ENCODE measurements at places on chromosomes 12 and 14.

GRCh38 chr12:116366824-116367223 lies 89.3 kb upstream of the MED13L start:
- DNase-seq: no peak

DNA sequence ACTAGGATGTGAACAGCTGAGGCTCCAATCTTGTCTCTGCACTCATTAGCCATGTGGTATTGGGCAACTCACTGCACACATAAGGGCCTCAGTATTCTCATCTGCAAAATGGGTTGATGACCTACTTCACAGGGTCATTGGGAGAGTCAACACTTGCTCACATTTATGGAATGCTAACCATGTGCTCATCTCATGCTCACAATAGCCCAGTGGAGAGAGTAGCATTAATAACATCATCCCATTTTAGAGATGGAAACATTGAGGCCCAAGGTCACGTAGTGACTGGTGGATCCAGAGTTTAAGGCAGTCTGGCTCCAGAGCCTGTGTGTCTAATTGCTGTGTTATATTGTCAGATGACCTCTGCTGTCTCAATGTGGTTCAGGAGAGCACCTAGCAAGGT lies 270.2 kb upstream of the SRRM4 start:
- no peak for DNase-seq

DNA sequence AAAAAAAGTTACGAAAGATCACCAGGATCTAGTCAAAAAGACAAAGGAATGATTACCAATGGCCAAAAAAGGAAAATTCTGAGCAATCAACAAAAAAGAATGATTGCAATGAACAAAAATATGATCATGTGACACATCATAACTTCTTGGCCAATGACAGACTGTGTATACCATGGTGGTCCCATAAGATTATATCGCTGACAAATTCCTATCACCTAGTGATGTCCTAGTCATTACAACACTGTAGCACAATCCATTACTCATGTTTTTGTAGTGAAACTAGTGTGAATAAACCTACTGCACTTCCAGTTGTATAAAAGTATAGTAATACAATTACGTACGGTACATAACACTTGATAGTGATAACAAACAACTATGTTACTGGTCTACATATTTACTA lies 12.3 kb downstream of the SEL1L start:
- DNase-seq: no peak

GRCh38 chr12:24480766-24481449 lies 468.0 kb downstream of the BCAT1 start:
- DNase-seq: no peak

GRCh38 chr12:49201595-49202295 lies 12.9 kb upstream of the TUBA1A start:
- DNase-seq: peak; percentile 75

- DNase-seq: no peak
These were observed 170.6 kb upstream of the CCDC196 start for GRCh38 chr14:66315548-66315947.

GRCh38 chr14:47966076-47966810 lies 290.8 kb upstream of the MDGA2 start:
- DNase-seq: no peak

GRCh38 chr12:51415931-51416330 lies 8.7 kb upstream of the SLC4A8 start:
- DNase-seq: peak; percentile 5

GRCh38 chr12:80756875-80757274 lies 40.2 kb downstream of the MYF5 start:
- no peak for DNase-seq

- DNase-seq: peak; percentile 33
These were observed 179.9 kb upstream of the PELI2 start for GRCh38 chr14:55938249-55938791.
